Stimulated activated naive CD8-positive, alpha-beta T cell treated with anti-CD3 and anti-CD28 coated beads, Interleukin-15, Interleukin-2, amounts not matched to agents 100 U/mL and 50 U/mL, for 24 hours (primary cell): ENCODE measurements at places on chromosomes 3 and 15.

DNA sequence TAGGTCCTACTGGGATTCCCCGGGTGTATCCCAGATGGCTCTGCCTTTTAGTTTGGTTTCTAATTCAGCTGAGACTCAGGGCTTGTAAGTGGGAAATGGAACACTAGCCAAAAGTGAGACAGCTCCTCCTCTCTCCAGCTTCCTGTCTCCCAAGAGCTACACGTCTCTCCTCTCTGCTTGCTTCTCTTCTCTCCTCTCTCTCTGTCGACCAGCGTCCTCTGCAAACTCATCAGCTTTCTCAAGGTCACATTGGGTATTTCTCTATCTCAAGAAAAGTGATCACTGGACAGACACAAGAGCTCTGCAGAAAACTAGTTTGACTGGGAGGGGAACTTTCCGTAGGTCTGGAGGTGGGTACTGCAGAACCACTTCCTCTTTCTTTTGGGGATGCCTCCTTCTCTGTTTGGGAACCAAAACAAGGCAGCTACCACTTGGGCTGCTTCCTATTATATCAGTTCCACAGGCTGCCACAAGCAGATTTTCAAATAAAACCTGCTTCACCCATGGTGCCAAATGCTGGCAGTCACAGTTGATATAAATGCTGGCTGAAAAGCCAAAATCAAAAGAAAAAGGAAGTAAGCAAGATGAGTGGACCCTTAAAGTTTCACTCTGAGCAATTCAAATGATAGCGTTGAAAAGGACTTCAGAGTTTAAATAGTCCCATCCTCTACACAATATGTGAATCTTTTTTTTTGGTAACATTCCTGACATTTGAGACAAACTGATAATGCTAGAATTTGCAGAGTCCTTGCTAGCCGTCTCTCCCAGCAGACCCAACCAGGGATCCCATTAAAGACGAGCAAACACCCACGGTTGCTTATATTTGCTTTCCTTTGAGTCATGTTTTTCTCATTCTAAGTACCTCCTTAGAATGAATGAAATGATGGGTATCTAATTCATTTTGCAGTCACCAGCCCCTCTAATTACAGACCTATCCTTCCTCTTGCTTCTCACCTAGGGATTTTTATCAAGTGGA, 7.2 kb upstream of the DYNC1LI1 start:
- peak; percentile 9 for DNase-seq

GRCh38 chr3:48426401-48426909, 3.4 kb downstream of the PLXNB1 start:
- no peak for DNase-seq

- DNase-seq, result no peak
Observed at GRCh38 chr3:114758831-114759699, 388.0 kb downstream of the ZBTB20 start.

GRCh38 chr15:50865515-50866353, 42.7 kb upstream of the AP4E1 start:
- no peak for DNase-seq

- no peak for DNase-seq
Observed at GRCh38 chr15:57649138-57649537, 57.4 kb upstream of the POLR2M start.

DNA sequence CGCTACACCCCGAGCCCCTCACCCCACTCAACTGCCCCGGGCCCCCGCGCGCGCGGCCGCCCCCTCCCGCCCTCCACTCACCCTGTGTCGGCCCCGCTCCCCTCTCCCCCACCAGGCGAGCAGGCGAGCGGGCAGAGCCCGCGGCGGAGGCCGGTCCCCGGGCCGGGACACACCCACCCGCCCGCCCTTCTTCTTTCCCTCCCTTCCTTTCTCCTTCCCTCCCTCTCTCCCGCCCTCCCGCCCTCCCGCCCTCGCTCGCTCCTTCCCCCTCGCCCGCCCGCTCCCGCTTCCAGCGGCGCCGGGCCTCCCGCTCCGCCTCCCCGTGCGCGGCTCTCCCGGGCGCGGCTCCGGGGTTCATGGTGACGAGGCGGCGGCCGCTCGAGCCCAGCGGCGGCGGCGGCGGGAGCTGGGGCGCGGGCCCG, at the start of gene CTDSPL:
CTDSPL (plus strand) TSS at position 261 of the 422 bp plus-strand sequence. CDS start 320 bp downstream, outside the sequence.
- peak; percentile 22 for DNase-seq

GRCh38 chr3:128127236-128127635, 3.6 kb upstream of the RUVBL1 start:
- DNase-seq, result no peak

DNA sequence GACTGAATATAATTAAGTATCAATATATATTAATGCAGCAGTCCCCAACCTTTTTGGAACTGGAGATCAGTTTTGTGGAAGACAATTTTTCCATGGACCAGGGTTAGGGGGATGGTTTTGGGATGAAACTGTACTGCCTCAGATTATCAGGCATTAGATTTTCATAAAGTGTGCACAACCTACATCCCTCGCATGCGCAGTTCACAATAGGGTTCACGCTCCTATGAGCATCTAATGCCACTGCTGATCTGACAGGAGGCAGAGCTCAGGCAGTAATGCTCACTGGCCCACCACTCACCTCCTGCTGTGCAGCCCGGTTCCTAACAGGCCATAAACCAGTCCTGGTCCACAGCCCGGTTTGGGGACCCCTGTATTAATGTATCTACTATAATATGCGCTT, 95.6 kb downstream of the ULK4 start:
- no peak for DNase-seq

DNA sequence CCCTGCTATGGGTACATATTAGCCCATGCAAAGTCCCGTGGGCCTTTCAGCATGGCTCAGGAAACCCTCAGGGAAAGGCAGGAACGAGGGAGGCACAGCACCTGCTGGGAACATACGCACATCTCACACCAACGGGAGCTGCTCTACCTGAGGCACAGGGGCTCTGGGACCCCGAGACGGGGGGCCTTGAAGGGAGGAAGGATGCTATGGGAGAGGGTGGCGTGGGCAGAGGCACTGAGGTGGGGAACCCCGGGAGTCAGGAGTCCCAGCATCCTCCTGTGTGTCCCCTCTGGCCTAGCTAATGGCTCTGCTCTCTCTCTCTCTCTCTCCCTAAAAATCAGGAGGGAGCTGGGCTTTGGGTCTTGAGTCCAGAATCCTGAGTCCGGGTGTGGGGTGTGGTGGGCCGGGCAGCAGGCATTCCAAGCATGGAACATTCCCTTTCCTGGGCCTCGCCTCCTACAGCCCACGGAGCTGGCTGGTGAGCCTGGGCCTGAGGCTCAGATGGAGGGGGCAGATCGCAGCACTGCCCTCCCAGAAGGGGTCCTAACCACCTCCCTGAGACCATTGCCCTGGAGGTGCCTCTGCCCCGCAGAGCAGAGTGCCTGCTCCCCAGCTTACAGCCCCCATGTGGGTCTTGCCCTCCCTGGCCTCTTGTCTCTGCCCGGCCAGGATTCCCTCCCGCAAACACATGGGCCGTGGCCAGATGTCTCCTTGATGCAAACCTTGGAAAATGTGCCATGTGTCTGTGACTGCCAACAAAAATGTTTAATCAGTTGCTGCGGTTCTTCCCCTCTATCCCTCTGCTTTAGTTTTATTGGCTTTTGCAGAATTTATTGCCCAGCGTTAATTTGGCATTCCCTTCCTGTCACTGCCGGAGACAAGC, 101.6 kb downstream of the TMEM266 start:
- no peak for DNase-seq

DNA sequence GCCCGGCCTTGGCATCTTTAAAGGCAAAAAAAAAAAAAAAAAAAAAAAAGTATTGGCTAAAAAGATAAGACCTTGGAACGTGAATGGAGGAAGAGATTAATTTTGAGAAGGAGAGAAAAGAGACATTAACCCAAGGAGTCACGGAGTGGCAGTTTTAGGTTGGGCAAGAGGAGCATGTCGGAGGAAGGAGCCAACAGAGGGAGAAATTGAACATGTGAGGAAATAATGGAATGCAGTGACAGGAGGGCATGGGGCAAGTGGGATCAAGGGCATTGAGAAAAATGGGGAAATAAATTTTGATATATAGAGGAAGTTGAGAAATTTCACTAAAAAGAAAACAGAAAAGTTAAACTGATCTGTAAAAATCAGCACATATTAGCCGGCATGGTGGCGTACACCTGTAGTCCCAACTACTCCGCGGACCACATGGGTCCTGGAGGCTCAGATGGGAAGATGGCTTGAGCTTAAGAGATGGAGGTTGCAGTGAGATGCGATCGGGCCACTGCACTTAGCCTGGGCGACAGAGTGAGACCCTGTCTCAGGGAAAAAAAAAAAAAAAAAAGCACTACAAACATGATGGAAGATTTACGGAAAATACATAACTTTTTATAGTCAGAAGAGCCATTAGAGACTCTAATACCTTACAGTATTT, 1.2 kb downstream of the HAUS2 start:
- no peak for DNase-seq

GRCh38 chr3:177835917-177836316, 638.6 kb upstream of the TBL1XR1 start:
- DNase-seq, result no peak

- DNase-seq, result no peak
Observed at GRCh38 chr15:93126599-93126998, 37.6 kb upstream of the RGMA start.

- no peak for DNase-seq
Observed at GRCh38 chr15:51226576-51227210, 111.7 kb downstream of the CYP19A1 start.

DNA sequence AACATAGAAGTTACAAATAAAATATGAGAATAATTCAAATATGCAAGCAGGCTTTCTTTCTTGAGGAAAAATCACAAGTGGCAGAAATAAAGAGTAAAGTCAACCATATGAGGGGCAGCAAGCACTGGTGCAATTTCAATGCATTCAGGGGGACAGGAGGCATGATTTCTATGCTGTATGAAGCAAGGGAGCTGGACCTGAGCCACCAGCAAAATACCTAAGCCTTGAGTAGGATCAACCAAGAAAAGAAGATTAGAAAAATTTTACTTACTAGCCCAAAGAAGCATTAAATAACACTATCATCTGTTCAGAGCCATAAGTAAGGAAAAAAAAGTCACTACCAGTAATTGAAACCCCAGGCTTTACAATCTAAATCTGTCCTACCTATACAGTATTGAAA, 6.3 kb downstream of the ADGRG7 start:
- DNase-seq, result no peak

GRCh38 chr3:140290105-140290504, 355.1 kb downstream of the CLSTN2 start:
- DNase-seq, result no peak

DNA sequence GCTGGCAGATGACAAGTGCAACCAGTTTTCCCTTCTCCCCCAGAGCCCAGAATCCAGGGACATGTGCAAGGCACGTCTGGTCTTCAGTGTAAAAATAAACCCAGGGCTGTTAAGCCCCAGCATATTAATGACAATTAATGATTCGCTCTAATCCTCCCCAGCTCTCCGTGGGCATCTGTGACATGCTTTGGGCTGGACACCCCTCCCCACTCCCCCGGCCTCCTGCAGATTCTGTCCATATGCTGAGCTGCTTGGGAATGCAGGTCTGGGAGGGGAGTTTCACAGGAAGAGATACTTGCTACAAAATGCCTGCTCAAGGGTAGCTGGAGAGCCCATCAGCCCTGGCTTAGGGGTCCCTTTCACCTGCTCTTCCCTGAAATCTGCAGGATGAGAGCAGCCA, 43.0 kb upstream of the NTRK3 start:
- DNase-seq, result no peak

- DNase-seq, result no peak
Observed at GRCh38 chr15:79981831-79982455, 10.9 kb upstream of the BCL2A1 start.

DNA sequence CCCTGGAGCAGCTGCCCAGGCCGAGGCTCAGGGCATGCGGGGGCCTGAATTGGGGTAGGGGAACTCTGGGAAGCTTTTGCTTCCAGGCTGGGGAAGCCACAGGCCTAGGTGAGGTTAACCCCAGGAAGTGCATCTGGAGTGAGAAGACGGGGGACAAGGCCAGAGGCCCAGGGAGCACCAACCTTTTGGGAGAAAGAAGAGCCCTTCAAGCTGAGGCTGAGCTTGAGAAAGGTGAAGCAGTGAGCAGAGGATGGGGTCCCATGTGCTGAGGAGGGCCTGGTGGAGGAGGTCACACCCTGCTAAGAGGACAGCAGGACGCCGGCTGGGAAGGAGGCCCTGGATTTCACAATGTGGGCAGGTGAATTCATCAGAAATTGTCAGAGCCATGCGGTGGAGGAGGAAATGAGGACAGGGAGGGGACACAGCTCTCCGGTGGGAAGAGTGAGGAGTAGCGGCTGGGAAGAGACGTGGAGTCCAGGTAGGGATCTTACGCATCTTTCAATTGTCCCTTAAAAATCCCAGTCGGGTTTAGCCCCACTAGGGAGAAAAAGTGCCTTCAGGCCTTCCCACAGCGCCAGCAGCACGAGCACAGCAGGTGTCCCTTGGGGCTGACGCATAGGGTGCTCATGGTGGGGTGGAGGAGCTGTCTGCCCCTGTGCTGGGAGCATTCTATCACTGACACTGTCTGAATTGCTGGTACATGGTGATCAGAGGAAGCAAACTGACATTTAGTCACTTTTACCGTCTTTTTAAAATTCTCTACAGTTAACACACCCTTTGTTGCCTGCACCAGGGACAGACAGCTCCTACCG, 50.9 kb downstream of the HCN4 start:
- DNase-seq, result no peak

- no peak for DNase-seq
Observed at GRCh38 chr3:146838221-146838620, 233.1 kb upstream of the PLSCR5 start.

DNA sequence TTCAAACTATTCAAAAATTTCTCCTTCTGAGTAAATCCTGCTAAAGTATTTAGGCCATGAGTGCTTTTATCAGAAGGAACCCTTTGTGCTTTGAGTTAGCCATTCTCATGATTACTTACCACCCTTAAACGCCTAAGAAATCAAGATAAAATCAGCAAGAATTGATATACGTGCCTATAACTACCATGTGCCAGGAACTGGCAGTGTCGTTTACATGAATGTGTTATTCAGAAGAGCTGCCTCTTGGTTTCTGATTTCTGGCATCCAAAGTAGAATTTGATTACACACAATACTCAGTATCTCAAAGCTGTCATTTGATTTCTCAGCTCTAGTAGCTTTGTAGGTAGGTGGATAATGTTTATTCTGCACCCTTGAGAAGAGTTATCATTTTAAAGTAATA, 351.3 kb upstream of the CCDC54 start:
- no peak for DNase-seq

DNA sequence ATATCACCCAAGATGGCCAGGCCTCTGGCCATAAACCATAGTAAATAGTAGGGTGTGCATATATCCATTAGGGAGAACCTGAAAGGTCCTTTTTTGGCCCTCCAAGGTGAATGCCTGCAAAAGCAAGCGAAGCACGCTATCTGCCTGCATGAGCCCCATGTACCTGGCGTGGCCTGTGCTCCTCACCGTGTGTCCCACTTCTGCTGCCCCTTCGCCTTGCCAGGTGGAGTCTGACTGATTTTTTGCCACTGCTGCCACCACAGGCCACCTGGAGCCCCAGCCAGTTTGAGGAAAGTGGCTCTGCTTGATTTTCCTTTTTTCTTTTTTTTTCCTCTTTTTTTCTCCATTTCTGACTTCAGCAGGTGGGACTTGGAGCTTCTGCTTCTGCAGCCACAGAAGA, 139.7 kb downstream of the SNRPN start:
- DNase-seq, result no peak

- no peak for DNase-seq
Observed at GRCh38 chr3:196555295-196555694, 13.1 kb downstream of the WDR53 start.
